ENCODE measurements at places on chromosomes 1 and 21.

GRCh38 chr1:203120325-203121153 lies 7.0 kb upstream of the ADORA1 start:
- no peak for DNase-seq

DNA sequence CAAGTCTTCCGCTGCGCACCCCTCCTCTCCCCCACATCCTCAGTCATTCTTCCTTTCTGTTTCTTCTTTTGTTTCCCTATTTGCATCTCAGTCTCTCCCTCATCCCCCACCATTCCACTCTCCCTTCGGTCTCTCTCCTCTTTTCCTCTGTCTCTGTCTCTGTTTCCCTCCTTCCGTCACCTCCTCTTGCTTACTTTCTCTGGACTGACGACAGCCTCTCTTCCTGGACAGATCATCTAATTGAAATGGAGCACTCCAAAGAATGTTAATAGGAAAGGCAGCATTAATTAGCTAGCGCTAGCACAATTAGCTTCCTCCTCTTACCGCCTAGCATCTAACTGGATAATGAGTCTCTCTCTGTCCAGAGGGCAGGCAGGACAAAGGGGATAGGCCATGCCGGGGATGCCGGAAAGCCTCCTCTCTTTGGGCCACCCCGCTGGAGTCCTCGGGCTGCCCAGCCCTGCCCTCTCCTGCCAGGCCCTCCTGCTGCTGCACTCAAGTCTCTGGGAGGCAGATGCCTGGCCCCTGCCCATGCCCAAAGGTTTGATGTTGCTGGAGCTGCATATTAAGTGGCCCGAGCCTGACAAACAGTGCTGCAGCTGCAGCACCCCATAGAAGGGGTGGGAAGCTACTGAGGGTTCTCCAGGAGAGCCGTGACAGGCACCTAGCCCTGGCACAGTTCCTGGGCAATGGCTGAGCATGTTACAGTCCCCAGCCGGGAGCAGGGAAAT lies 20.8 kb downstream of the DISP3 start:
- DNase-seq = no peak

DNA sequence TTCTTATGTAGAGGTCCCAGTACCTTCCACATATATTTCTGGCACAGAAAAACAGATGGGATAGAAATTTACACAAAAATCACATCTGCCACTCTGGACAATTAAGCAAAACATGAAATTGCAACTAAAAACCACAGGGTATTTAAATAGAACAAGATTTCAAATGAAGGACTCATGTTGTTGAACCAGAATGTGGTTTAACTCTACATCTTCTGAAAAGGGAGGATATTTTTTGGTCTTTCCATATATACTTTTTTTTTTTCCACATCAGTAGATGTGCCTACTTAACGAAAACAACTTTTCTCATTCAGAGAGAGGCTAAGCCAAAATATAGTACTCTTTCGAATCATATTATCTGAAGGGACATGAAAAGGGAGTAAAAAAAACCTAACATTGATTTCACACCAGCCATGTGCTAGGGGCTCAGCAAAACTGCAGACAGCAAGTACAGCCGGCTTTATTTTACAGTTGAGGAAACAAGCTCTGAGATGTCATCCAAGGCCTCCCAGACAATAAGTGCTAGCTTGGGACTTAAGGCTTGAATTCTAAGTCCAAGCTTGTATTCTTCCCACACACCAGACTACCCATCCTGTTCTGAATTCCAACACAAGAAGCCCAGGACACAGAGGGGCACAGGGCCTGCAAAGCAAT lies 208.9 kb downstream of the PBX1 start:
- DNase-seq = no peak

GRCh38 chr1:240586006-240586405 lies 25.9 kb downstream of the GREM2 start:
- DNase-seq = no peak

GRCh38 chr1:234719454-234720251 lies 109.7 kb upstream of the IRF2BP2 start:
- no peak for DNase-seq

DNA sequence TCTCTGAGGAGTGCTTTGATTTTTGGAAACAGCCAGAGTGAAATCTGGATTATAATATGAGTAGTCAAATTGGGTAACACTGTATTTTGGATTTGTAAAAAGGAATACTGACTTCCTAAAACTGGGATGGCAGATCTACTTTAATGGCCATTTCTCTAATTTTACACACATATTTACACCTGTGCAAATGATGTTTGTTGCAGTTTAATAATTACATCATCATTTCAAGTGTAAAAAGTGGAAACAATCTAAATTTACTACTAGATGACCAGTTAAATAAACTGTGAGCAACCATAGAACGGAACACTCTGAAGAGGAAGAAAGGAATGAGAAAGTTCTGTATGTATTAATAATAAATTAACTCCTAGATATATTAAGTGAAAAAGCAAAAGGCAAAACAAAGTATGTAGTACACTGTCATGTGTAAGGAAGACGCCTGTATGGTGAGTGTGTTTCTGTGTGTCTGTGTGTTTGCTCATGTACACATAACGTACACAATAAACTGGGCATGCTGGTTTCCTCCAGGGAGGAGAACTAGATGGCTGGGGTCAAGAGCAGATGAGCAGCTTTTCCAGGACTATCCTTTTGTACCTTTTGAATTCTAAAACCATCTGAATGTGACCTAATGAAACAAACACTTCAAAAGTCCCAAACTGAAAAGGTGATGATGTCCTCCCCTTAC lies 2.9 kb upstream of the RHEX start:
- no peak for DNase-seq

DNA sequence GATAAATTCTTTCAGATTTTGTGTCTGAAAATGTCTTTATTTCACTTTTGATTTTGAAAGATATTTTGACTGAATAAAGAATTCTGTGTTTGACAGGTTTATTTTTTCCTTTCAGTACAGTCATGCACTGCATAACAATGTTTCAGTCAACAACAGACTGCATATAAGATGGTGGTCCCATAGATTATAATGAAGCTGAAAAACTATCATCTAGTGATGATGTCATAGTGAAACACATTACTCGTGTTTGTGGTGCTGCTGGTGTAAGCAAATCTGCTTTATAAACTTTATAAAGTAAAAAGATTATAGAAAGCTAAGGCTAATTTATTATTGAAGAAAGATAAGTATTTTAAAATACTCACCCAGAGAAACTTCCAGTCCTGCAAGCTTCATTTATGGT lies 65.3 kb upstream of the PRRX1 start:
- no peak for DNase-seq

DNA sequence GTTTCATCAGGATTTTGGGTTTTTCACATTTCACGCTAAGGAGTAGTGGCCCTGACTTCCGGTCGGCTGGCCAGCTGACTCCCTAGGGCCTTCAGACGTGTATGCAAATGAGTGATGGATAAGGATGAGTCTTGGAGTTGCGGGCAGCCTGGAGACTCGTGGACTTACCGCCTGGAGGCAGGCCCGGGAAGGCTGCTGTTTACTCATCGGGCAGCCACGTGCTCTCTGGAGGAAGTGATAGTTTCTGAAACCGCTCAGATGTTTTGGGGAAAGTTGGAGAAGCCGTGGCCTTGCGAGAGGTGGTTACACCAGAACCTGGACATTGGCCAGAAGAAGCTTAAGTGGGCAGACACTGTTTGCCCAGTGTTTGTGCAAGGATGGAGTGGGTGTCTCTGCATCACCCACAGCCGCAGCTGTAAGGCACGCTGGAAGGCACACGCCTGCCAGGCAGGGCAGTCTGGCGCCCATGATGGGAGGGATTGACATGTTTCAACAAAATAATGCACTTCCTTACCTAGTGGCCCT lies 23.1 kb upstream of the TNFRSF1B start:
- no peak for DNase-seq

DNA sequence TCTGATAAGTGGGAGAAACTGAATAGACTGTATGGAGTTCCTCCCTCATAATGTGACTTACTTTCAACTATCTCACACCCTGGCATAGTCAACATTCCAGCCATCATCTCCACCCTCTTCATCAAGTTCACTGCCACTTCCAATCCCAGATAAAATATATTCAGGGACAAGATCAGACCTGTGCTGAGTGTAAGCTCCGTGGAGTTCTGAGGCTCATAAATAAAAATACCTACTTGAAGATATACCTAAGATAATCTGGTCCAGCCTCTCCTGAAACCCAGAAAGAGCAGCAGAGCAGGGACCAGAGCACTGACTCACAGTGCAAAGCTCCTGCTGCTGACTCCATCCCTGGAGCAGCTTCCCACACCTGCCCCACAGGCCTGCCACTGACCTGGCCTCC lies 1.7 kb upstream of the LCE7A start:
- DNase-seq = no peak

DNA sequence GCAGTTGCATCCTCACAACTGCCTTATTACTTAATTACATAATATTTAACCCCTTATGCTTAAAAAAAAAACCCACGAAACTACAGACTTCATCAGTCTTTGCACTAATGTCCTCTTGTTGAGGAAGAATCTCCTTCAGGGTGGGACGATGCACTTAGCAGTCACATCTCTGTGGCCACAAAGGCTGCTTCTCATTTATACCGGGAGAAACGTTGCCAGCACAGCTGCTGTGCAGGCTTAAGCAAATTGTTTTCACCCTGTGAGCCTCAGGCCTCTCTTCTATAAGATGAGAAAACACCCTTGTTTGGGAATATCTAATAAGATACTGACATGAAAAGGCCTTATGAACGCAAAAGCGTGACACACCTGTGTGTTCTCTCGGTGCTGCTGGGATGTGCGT lies 2.9 kb upstream of the OBSCN start:
- DNase-seq = no peak

- DNase-seq = no peak
Observed at GRCh38 chr1:214993419-214993818, 89.1 kb upstream of the KCNK2 start.

GRCh38 chr1:28853093-28853742 lies 41.2 kb downstream of the OPRD1 start:
- DNase-seq = no peak

GRCh38 chr1:240091614-240092300 lies at the start of gene FMN2:
Gene FMN2 (plus strand): TSS chr1:240091883. CDS start chr1:240092110, 227 bp downstream.
- peak; percentile 11 for DNase-seq

- DNase-seq = no peak
Observed at GRCh38 chr1:27668121-27668807, 3.7 kb downstream of the IFI6 start.

- DNase-seq = no peak
Observed at GRCh38 chr1:193426061-193426460, 239.6 kb upstream of the B3GALT2 start.

GRCh38 chr1:246001142-246001836 lies 505.8 kb downstream of the SMYD3 start:
- DNase-seq = no peak

- no peak for DNase-seq
Observed at GRCh38 chr1:232574889-232575762, 54.8 kb downstream of the SIPA1L2 start.

DNA sequence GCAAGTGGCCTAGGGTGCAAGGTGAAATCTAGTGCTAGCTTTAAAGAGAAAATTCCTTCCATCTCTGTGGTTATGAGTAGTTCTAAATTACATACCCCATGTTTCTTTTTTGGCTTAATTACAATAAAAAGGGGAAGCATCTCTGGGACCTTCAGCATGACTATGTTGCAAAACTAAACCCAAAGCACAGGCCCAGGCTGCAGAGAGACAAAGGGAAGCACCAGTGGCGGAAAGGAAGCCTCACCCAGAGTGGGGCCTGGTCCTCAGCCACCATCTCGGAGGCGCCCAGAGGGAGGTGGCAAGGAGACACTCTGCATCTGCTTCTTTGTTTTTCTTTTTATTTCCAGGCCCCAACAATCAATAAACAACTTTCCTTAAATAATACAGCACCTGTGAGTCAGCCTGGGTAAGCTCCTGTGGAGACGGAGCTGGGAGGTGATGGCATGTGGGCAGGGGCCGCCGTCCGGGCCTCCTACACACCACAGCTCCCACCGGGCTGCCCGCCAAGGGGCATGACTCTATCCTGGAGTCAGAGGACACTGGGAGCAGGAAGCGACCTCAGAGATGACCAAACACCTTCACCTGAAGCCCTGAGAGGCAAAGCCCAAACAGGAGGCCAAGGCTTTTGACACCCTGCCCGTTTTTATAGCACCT lies 21.7 kb downstream of the ITPKB start:
- no peak for DNase-seq

GRCh38 chr1:76857138-76857537 lies 10.1 kb upstream of the ST6GALNAC5 start:
- no peak for DNase-seq

GRCh38 chr1:100780814-100781213 lies 61.3 kb downstream of the VCAM1 start:
- DNase-seq = no peak

GRCh38 chr1:92705446-92705845 lies 79.5 kb downstream of the EVI5 start:
- DNase-seq = no peak

- no peak for DNase-seq
Observed at GRCh38 chr1:201734786-201735185, 94.2 kb upstream of the IPO9 start.

DNA sequence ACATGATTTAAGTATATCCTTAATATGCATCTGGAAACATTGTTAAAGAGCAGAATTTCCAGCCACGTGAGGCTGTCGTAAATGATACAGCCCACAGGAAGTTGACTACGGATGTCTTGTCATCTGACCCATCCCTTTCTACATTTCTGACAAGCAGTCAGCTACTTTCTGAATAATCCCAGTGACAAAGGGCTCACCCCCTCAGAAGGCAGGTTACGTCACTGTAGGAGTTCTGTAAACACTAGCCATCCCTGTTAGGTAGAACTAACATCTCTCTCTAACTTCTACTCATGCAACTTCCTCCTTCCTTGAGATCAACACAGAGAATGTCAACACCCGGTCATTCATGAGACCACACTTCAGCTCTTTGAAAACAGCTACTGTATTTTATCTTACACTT lies 259.2 kb downstream of the GREM2 start:
- no peak for DNase-seq

- no peak for DNase-seq
Observed at GRCh38 chr1:244335456-244335855, 116.3 kb downstream of the ADSS2 start.

- DNase-seq = no peak
Observed at GRCh38 chr1:89527750-89528381, 3.2 kb downstream of the LRRC8B start.

DNA sequence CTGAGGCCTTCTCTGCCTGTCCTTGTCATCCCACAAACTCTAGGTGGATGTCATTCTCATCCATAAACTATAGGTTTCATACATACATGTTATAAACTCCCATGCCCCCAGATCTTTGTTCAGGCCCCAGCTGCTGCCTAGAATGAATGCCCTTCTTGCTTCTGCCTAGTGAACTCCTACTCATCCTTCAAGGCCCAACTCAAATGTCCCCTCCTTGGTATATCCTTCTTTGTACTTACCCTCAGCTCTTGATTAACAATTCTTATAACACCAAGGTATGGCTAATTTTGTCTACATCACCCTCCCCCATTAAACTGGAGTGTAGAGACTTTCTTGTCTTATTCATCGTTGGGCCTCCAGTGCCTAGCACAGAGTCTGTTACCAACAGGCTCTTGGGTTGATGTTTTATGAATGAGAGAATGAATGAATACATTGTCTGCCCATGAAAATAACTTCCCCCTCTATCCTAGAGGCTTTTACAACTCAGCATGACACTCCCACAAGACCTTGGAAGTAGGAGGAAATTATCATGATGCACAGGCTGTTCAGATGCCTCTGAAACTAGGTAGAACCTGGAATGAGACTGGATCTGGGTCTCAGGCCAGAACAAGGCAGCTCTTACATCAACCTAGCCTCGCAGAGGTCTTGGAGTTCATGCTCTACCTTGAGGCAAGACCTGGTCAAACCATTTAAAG lies 26.9 kb downstream of the EPHB2 start:
- DNase-seq = no peak
